ENCODE measurements at places on chromosomes 12 and 14.

GRCh38 chr14:73924337-73924736, 25.6 kb downstream of the FAM161B start:
- no peak for DNase-seq

DNA sequence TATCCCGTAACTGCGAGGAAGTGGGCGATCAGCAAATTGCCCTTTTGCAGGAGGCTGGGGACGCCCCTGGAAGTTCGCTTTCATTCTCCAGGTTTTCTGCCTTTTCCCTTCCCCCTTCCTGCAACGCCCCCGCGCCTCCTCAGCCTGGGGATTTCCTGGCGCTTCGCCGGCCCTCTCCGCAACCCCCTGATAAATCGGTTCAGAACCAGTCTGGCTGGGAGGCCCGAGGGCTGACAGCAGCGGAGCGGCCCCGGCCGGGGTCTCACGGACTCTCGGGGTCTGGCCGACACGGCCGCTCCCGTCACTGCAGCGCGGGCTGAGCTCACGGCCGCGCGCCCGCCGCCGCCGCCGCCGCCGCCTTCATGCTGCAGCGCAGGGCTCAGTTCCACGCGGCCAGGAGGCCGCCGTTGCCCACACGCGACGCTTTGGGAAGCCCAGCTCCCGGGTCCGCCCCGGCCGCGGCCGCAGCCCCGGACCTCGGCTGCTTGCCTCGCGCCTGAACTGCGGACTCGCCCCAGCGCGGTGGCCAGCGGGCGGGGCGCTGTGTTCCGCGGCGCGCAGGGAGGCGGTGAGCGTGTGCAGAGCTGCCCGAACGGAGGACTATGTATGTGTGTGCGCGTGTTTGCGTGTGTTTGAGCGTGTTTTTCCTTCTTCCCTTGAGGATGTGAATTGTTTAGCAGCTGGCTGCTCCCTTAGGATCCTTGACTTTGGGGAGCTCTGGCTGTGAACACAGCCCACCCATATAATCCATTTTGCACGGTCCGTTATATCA, at the start of gene LRFN5:
LRFN5 (plus strand) TSS at position 345 of the 772 bp plus-strand sequence.
- DNase-seq, result no peak

- no peak for DNase-seq
Measured at GRCh38 chr14:100822013-100822412, 3.9 kb upstream of the MEG3 start.

- DNase-seq, result no peak
Measured at GRCh38 chr14:91237219-91237618, 7.3 kb downstream of the GPR68 start.

- DNase-seq, result no peak
Measured at GRCh38 chr12:3771853-3772252, 18.9 kb upstream of the CRACR2A start.

DNA sequence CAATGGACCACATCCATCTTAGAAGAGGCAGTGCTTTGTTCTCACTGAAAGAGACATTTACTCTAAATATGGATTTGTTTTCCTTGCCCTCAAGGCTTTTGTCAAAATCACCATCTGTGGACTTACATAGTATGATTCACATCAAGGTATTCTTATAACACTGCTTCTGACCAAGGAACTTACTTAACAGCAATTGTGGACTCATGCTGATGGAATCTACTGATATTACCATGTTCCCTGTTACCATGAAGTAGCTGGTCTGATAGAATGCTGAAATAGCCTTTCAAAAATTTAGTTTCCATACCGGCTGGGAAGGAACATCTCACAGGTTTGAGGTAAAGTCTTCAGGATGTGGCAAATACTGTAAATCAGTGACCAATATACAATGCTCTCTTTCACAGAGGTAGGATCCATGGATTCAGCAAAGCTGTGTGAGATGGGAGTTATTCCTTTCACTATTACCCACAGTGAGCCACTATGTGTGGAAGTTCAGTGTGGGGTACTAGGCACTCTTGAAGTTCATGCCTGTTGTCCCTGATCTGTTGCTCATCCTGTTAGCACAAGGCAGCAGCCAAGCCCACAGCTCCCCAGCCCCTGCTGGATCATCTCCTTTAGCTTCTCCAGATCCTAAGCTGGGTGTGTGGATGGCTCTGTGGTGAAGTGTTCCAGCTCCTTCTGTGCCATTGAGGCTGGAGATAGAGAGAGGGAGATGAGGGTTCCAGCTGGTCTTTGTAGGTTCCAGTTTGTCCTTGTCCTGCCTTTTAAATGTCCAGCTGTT, 126.4 kb downstream of the ATP23 start:
- no peak for DNase-seq

GRCh38 chr12:104248444-104248843, 32.9 kb downstream of the TXNRD1 start:
- DNase-seq, result no peak

- no peak for DNase-seq
Measured at GRCh38 chr12:112868459-112869041, 38.2 kb upstream of the OAS1 start.

DNA sequence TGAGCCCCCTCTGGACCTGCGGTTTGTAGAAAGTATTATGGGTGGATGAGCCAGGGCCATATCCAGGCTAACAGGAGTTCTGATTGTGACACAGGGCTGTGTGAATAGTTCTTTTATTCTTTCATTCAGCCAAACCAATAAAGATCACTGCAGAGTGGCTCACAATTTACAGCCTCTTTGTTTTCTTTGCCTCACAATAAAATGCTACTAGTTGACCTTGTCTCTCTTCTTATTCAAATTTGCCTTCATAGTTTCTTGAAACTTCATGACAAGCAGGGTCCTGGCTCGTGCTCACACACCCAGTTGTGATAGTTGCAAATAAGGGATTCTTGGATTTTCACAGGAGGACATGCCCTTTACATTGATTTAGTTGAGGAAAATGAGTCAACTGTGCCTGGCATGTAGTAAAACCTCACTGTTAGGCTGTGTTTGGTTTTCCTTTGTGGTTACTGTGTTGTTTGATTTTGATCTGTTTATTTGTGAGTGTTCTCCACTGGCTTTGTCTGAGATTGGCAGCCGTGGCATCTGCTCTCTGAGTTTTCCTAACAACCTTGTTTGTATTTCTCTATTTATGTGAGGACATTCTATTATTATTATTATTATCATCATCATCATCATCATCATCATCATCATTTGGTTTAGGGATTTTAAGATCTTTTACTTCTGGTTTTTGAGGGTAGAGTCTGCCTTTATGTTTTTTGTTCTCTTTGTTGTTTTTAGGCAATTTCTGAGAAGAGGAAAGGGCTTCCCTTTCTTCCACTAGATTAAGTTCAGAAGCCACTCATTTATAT, 2.7 kb upstream of the KRT6B start:
- no peak for DNase-seq

GRCh38 chr12:33047666-33048065, 151.1 kb upstream of the PKP2 start:
- no peak for DNase-seq

GRCh38 chr12:27207615-27208413, 36.3 kb upstream of the STK38L start:
- DNase-seq, result no peak

- DNase-seq, result no peak
Measured at GRCh38 chr12:76260390-76260748, 87.8 kb downstream of the BBS10 start.

DNA sequence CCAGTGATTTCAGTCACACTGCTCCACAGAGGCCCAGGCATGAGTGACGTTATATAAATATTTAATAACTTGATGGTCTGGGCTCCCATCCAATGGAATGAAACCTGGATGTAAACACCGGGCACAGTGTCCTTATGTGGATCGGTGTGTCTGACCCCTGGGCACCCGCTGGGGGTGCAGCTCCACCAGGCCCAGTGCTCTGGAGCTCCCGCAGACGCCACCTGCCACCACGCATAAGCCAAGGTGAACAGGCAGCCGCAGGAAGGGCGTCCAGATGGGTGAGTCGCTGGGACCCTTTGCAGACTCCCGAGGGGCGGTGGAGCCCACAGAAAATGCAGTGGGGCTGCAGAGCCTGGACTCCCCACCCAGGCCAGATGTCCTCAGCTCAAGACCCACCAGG, 121.6 kb downstream of the SCARB1 start:
- DNase-seq, result no peak
